ENCODE measurements at places on chromosomes 7 and 10.

- DNase-seq = no peak
Measured at GRCh38 chr7:98288064-98288823, 6.8 kb downstream of the BRI3 start.

- no peak for DNase-seq
Measured at GRCh38 chr10:62264702-62265436, 3.8 kb downstream of the RTKN2 start.

GRCh38 chr10:36313142-36313541 is 671.0 kb upstream of the FZD8 start:
- DNase-seq = no peak

GRCh38 chr7:35545831-35546230 is 149.1 kb downstream of the HERPUD2 start:
- DNase-seq = no peak
